Mesenchymal stem cell (in vitro differentiated cells and primary cell): ENCODE measurements at places on chromosomes 2 and 18.

- DNase-seq: no peak
Measured at GRCh38 chr2:40690036-40690435, 238.1 kb upstream of the SLC8A1 start.

- DNase-seq: no peak
Measured at GRCh38 chr18:50950626-50951025, 17.2 kb upstream of the ELAC1 start.

DNA sequence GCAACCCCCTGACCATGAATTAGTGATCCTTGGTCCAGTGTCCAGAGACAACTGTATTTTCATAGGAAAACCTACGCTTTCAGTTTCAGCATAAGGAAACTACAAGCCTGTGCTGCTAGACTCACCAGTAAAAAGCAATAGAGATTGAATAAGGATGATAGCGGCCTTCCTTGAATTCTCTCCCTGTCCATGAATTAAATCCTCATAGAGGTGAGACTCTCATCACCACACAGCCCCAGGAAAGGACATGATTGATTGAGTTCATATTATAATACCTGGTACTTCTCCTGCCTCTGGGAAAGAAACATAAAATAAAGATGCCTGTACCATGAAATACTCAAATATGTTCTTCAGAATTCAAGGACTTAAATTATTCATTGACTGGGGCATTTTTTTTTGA lies 146.3 kb upstream of the SPOPL start:
- no peak for DNase-seq

DNA sequence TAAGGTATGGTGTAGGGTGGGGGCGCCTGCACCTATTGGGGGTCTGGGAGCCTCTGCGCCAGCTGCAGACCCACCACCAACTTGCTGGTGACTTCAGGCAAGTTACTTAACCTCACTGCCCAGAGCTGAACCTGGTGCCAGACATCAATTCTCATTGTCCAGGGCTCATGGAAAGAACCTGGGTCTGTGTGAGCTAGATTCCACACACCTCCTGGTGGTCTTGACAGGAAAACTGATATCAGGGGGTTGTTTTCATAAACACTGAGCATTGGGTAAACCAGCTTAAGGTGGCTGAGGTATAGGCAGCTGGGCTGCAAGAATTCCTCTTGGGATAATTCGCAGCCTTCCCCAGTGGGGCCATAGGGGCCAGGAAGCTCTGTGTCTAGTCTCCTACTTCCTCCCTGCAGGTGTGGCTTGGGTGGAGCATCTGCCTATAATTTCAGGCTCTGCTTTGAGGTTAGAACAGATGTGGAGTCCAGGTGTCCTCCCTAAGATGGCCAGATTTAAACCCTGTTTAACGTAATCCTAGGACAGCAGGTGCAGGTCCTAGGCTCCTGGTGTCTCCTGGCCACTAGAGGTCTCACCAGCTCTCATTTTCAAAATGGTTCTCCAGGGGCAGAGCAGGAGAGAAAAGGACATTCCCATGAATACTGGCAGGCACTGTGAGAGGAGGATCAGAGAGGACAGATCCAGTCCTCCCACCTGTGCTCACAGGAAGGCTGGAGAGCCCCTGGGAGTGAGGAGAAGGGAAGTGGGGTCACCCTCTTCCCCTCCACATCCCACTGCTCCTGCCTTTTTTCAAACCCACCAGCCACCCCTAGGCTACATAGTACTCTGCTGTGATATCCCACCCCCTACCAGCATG lies 100.4 kb upstream of the SMAD2 start:
- DNase-seq: peak; percentile 45

DNA sequence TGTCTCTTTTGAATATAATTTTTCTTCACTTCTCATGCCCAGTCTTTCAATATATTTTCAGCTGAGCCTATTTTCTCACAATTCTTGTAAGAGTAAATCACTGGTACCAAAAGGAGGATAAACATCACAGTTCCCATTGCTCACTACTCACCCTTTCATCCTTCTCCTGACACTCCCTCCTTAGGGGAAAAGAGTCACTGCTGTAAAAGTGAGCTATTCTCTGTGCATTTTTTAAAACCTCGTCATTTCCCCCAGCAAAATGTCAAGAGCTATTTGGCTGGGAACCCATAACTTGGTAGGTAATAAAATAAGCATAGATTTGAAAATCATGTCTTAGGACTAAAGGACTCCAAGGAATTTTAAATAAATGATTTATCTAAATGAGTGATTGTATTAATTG lies 340.1 kb upstream of the GYPC start:
- DNase-seq: no peak

DNA sequence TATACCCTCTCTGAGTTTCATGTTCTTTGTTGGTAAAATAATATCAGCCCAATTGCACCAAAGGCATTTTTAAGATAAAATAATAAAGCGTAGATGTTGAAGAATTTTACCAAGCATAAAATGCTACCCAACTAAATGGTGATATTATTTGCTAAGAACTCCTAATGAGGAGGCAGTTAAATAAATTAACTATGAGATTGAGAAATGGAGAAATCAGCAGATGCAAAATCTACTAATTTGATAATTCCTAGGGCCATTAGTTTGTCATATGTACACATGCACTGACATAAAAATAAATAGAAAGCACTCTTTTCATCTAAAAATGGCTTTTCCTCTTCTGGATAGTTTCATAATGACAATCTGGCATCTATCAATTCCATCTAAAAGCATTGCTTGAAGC lies 681.5 kb upstream of the FAM98A start:
- DNase-seq: no peak

DNA sequence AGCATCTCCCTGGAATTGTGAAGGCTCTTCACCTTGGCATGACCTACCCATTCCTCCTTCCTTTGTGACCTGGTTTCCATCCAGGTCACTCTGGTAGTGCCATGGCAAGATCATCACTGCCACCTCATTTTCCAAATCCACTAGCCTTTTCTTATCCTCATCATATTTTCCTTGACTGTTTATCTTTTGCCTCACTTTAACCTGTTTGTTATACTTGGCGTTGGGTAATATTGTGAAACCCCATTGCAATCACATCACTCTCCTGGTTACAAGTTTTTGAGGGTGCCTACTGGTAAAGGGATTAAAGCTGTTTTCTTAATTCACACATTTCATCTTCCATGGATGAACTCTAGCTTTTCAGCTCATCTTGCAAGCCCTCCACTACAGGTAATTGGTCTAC lies 39.1 kb upstream of the IGFBP2 start:
- no peak for DNase-seq

- DNase-seq: no peak
Measured at GRCh38 chr18:5253910-5254309, 41.6 kb downstream of the ZBTB14 start.

DNA sequence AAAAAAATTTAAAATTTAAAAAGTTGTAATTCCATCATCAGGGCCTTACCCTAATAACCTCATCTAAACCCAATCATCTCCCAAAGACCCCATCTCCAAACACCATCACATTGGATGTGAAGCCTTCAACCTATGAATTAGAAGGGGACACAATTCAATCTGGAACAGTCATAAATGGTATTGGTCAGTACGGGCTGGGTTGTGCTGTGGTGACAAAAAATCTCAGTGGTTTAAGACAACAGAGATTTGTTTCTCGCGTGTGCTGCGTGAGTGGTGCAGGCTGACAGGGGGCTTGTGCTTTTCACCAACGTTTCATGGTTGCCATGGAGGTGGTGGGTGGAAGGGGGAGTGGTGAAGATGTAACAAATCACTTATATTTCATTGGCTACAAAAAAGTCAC lies 174.5 kb downstream of the INHBB start:
- DNase-seq: no peak

- no peak for DNase-seq
Measured at GRCh38 chr2:46410273-46411244, 68.8 kb upstream of the TMEM247 start.

- DNase-seq: no peak
Measured at GRCh38 chr2:144544053-144544452, 24.1 kb upstream of the ZEB2 start.

GRCh38 chr18:77170890-77171410 lies 38.4 kb upstream of the MBP start:
- DNase-seq: no peak

DNA sequence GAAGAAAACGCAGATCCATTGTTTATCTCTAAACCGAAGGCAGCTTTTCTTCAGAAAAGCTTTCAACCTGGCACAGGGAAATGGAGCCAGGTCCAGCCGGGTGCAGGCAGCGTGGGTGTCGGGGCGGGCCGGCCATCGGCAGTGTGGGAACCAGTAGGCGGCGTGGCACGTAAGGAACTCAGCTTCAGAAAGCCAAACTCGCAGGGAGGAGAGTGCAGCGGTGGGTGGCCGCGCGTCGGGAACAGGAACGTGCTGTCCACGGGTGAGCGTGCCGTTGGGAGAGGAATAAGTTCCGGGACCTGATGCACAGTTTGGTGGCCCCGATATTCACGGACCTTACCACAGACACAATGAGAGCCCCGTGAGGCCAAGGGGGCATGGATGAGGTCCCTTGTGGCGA lies 270.4 kb downstream of the TWIST2 start:
- DNase-seq: no peak

DNA sequence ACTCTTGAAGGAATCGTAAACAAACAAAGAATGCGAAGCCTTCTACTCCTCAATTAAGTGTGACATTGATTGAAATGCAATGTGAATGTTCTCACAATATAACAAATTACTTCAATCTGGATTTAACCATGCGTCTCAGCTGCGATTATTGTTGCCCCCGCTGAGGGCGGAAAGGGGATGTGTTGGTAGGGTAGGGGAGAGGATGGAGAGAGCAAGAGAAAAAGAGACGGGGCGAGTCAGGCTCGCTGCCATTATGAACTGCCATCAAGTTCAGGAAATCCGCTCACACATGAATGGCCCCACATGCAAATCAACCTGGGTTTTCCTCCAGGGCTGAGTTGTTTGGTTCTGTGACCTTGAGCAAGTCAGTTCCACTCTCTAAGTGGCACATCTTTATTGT lies 129.8 kb downstream of the PXDN start:
- DNase-seq: no peak

DNA sequence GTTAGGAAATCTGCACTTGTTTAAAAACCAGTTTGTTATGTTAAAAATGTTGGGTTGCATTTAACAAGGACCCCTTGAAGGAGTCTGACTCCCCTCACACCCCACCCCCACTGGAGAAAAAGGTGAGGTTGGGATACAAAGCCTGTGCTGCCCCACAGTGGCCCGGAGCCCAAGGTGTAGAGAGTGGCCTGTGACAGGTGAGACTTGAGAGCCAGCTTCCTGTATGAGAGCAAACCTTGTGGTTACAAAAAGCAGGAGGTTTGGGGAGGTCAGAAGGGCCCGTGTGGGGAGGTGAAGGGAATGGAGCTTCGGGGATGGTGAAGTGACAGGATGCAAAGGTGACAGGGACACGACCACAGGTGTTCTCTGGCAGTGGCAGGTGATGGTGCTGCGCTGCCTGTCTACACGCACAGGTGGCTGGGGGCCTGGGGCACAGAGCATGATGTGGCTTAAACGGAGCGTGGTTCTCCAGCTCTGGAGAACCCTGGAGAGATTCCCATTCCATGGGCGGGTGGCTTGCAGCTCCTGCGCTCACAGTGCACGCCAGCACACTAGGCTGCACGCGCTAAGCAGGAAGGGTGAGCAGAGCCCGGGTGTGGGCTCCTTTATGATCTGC lies 29.0 kb downstream of the IMPA2 start:
- no peak for DNase-seq

DNA sequence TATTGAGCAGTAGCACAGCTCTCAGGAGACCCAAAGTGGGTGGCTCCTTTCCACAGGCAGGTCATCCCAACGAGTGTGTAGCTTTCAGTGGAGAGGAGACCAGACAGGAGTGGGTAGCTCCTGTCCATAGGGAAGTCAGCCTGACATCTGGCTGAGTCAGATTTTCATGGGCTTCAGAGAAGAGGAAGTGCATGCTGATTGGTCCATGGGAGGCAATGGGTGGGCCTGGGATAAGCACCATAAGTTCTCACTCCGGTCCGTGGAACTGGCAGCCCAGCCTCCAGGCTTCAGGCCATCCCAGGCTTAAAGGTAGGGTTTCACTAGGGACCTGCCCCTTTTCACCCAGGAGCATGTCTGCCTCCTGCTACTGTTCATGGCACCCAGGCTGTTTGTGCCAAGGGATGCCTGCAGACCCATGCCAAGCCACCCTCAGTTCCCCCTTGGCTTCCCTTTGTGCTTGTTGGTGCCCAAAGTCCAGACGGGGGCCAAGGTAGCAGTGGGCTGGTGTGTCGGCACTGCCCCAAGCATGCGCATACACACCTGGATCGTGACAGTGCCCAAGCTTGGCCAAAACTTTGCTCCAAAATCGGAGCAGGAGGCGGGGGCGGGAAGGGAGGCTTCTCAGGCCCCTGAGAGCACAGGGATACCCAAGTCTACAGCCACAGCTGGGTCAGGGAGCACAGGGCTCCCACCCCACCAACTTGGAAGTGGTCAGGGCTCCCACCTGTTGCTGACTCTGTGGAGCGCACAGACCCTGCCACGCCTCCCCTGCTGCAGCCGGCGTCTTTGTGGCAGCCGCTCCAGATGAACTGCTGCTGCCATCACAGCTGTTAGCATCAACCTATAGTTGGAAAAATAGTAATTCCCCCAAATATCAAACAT lies 26.4 kb downstream of the MARCHF7 start:
- no peak for DNase-seq

DNA sequence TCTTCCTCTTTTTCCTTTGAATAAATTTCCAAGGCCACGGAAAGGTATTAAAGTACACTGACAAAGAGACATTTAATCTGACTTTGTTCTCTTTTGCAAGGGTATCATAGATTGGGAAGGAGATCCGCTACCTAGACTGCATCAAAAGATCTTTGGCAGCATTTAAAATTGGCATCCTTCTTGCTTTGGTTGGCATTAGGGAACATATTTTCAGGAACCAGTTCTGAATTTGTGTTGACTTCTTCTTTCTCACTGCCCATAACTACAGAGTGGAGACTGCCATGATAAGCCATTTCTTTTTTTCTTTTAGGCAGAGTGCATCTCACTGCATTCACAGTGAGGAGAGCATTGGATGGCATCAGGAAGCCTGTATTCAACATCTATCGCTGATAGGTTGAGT lies 83.4 kb downstream of the DOCK10 start:
- DNase-seq: no peak

GRCh38 chr2:168210895-168211570 lies 36.4 kb downstream of the STK39 start:
- peak; percentile 88 for DNase-seq

- DNase-seq: peak; percentile 22
Measured at GRCh38 chr2:189629531-189630453, 31.5 kb upstream of the ASNSD1 start.

GRCh38 chr2:62464221-62465007 lies 41.6 kb downstream of the TMEM17 start:
- no peak for DNase-seq

DNA sequence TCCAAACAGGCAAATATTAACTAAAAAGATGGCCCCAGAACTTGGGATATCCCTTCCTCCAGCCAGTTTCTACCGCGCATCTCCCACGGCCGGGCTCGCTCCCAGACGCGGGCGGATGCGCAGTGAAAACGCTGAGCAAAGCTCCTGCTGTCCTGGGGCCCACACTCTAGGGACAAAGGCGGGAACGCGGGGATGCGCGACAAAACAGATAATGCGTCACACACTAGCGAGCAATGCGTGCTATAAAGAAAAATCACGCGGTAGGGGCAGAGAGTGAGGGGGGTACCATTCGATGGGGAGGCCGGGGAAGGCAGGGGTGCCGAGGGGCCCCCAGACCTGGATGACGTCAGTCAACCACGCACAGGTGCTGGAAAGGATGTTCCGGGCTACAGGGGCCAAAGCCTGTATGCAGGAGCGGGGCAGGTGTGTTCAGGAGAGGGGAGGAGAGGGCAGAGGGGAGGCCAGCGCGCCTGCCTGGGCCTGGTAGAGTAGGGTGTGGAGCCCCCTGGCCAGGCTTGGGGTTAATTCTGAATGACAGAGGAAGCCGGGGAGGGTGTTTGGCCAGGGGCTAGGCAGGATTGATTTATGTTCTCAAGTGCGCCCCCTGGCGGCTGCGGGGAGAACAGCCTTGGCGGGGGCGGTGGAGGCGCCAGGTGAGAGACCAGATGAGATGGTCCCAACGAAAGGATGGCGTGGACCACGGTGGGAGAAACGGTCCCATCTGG lies 14.9 kb upstream of the ITM2C start:
- no peak for DNase-seq
